ENCODE measurements at places on chromosomes 5 and 9.
A peak's percentile ranks its signal among the peaks of the same experiment; 100 is the strongest.

GRCh38 chr5:982377-983237 is 26.0 kb upstream of the NKD2 start:
- no peak for DNase-seq

DNA sequence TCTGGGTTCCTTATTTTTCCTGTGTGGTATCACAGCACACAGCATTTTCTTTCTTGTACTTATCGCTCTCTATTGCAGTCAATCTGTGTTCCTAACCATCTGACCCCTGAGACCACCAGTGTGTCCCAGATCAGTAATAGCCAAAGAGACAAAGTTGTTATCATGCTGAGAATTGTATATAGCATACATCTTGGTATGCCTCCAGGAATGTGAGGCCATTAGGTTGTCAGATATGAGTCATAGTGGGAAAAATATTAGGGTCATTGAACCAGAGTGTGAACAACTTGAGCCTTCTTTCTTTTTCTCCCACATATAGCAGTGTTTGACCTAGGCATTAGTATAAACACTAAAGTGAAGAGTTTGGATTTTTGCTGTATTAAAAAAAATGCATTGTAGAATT is 106.3 kb downstream of the NDUFAF2 start:
- no peak for DNase-seq

GRCh38 chr5:97923496-97923895 is 740.4 kb upstream of the RIOK2 start:
- no peak for DNase-seq

DNA sequence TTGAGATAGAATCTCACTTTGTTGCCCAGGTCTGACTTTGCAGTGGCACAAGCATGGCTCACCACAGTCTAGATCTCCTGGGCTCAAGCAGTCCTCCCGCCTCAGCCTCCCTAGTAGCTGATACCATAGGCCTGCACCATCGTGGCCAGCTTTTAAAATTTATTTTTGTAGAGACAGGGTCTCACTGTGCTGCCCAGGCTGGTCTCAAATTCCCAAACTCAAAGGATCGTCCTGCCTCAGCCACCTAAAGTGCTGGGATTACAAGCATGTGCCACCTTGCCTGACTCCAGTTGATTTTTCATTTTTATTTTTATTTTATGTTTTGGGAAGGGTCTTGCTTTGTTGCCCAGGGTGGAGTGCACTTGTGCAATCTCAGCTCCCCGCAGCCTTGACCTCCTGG is 41.7 kb upstream of the GLDC start:
- DNase-seq, result no peak

DNA sequence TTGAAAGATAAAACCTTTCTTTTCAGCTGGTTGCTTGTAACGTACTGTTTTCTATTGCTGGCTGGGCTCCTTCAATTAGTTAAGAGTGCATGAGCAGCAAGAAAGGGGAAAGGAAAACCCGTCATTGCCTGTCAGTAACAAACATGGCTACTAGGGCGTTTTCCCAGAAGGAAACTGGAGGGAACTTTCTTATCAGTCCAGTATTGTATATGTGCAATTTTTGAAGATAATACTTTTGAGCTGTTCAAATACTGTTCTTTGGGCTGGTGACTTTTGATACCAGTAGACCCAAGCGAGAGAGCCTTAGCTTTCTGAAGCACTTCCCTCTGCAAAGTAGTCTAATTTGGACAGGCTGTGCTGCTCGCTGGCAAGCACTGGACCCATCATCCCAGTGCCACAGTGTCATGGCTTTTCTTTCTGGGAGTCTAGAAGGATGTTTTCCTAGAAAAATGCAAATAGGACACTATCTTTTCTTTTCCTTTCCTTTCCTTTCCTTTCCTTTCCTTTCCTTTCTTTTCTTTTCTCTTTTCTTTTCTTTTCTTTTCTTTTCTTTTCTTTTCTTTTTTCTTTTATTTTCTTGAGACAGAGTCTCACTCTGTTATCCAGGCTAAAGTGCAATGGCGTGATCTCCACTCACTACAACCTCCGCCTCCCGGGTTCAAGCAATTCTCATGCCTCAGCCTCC is 149.9 kb upstream of the SMIM23 start:
- DNase-seq, result no peak

DNA sequence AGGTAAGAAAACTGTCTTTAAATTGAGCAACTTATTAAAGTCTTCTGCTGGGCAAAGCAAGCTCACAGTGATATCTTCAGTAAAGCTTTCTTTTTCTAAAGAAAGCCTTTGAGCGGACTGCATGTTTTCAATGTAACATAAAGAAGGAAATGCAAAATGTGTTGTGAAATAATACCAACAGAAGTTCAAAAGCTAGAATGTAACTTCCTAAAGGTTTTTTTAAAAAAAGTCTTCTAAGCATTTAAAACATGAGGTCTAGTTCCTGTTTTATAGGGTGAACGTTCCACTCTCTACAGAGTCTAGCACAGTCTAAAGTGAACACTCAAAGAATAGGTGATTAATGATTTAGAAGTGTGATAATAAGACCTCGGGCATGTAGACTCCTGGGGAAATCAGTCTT is 62.9 kb downstream of the DENND1A start:
- no peak for DNase-seq

- no peak for DNase-seq
These were observed 357.3 kb downstream of the SPOCK1 start for GRCh38 chr5:137141779-137142178.

DNA sequence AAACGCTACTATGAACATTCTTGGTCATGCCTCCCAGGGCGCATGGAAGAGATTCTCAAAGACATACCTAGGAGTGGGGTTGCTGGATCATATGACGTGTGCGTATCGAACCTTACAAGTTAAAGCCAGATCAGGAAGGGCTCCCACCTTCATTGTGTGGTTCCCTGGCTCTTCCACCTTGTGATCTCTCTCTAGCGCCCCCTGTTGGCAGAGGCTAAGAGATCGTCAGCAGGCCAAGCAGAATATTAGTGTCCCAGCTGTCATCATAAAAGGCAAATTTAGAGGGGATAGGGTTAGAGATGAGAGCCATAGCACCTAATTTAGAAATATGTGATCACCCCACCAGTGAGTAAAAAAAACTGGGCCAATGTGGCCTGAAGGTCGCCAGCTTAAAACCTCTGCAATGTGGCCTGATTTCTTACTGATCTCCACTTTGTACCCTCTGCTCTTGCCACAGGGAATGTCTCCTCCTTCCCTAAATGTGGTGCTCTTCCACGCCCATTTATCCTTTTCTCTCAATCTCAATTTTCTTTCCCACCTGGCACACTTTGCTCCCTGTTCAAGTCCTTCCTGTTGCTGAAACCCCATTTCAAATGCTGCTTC is 91.7 kb upstream of the SHB start:
- peak; percentile 58 for DNase-seq

DNA sequence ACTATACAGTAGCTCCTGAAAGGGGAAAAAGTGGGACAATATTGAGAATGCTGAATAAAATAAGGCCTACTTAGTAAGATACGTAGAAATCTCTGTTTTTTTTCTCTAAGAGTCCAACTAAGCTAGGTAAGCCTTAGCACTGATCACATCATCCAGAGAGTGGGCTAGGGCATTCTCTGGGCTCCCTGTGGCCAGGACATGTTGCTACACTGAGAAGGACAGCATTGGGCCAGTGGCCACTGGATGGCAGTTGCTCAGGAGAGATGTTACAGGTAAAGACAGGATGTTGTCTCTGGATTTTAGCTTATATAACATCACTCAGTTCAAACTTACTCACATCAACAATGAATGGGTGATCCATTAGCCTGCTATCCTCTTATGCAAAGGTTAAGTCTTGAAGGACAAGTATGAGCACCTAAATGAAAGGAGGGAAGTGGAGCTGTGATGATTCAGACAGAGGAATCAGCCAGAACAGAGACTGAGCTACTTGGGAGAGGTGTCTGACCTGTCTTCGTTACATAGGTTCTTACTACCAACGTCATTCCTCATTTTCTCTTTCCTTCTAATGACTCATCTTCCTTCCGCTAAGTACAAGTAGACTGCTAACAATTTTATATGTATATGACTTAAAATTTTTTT is 226.6 kb upstream of the ADCY2 start:
- no peak for DNase-seq

DNA sequence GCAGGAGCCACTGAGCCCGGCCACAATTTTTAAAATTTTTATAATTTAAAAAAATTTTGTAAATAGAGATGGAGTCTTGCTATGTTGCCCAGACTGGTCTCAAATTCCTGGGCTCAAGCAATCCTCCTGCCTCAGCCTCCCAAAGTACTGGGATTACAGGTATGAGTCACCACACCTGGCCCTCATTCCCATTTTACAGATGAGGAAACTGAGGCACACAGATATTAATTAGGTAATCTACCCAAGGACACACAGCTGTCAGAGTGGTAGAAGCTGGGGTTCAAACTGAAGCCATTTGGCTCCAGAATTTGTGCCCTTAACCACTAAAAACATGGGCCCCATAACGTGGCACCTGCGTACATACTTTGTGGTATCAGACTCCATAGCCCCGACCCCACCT is 7.5 kb downstream of the TRUB2 start:
- DNase-seq, result no peak

GRCh38 chr5:76682387-76682786 is 33.5 kb upstream of the F2R start:
- DNase-seq, result no peak

GRCh38 chr5:109089191-109089590 is 320.6 kb downstream of the PJA2 start:
- DNase-seq, result no peak

GRCh38 chr5:10460252-10460906 is 18.7 kb downstream of the ROPN1L start:
- DNase-seq, result no peak

GRCh38 chr5:1732945-1733344 is 66.7 kb downstream of the MRPL36 start:
- no peak for DNase-seq

Data from stimulated activated CD4-positive, alpha-beta T cell treated with anti-CD3 and anti-CD28 coated beads, Interleukin-4, amount 100 ng/mL, for 48 hours (primary cell).